Endothelial cell (in vitro differentiated cells): ENCODE measurements at places on chromosomes 6 and 20. TPM values are rescaled to one million over a fixed set of nuclear protein-coding genes. Genes with fewer than 3 reads are reported as not detected.

DNA sequence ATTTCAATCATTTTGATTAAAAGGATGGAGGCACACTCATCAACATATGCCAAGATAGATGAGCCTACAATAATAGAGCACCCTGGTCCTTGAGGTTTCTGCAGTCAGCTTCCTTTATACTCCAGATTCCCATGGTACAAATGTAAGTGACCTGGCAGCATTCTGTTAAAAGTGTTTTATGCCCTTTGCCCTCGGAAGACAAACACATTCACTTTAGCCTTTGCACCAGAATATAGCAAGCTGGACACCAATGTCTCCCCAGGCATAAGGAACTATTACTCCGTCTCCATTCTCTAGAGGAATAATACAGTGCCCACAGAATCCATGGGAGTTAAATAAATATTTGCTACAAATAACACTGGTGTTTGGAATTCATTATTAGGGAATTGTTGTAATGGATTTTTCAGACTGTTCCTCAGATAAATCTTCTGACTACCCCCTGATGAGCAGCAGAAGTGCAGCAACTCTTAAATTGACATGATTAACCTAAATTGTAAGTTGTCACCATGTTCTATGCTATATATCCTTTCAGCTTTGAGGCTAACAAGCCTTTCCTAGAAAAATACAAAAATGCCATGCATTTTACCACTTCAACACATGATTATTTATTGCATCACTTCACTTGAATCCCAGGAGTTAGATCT lies 340.2 kb downstream of the TBC1D32 start:
- DNase-seq, result no peak

DNA sequence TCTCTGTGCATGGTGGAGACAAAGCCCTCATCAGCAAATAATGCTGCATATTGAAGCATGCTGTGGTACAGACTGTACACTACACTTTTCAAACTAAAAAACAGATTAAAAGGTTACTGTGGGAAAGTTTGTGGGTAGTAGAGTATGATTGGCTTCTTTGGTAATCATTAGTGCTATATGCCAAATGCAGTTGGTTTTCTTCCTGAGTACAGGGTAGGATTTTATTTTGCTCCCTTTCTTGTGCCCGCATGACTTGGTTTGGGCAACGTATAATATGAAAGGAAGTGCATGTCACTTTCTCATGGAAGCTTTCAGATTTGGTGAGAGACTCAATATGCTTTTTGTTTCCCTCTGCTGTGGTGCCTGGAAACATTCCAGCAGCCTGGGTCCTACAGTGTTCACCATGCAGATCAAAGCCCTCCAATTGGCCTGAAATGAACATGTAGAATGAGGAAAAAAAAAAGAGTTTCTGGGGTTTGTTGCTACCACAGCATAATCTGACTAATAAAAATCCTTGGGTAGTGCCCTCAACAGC lies 270.7 kb upstream of the ADGRB3 start:
- no peak for DNase-seq

DNA sequence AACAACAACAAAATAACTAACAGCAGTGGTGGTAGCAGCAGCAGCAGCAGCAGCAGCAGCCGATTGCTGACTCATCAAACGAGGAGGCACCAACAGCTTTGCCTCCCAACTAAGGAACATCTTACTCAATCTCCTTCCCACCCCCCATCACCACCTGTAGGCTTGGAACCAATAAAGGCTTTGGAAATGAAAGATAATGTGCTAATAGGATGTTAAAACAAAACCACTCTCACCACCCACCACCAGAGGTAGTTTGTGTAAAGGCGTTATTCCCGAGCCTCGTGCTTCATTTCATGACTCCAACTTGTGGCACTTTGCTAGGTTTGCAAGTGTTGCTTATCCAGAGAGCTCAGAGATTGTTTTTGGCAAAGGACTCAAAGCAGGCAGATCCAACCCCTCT lies 346.5 kb downstream of the CD83 start:
- DNase-seq, result no peak

GRCh38 chr20:21096321-21097043 lies 9.7 kb downstream of the LINC00237 start:
- DNase-seq, result peak; percentile 37

DNA sequence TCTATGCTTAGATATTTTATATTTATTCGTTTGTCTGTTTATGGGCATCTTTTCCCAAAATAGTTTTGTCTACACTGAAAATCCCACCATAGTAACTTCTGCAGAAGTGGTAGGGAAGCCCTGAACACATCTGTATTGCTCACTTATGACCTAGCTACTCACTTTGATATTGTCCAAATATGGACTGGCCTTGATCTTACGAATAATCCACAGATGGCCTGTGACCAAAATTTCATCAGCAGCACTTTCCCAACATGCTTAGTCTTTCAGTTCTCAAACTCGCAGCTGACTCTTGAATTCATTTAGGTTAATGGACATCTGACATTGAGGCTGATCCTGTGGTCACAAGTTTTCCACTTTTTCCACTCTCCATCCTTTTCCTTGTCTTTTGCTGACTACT lies 80.8 kb upstream of the BEND3 start:
- DNase-seq, result no peak

- peak; percentile 21 for DNase-seq
Observed at GRCh38 chr6:163935158-163935762, 520.7 kb downstream of the QKI start.

DNA sequence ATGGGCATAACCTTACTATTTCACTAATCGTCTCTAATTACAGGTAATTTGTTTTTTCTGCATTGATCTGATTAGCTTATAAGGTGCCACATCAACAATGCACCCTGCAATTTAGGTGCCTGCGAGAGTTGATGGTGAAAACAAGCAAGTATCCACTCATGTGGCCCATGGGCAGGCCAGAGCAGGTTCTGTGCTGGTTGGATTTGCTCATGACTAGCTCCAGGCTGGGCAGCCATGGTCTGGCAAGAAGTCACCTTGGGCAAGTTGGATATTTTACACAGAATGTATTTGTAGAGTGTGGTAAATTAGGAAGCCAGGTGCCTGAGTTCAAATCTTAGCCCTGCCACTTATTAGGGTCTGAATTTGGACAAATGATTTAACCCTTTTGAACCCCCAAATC lies 25.3 kb downstream of the RAB44 start:
- no peak for DNase-seq

DNA sequence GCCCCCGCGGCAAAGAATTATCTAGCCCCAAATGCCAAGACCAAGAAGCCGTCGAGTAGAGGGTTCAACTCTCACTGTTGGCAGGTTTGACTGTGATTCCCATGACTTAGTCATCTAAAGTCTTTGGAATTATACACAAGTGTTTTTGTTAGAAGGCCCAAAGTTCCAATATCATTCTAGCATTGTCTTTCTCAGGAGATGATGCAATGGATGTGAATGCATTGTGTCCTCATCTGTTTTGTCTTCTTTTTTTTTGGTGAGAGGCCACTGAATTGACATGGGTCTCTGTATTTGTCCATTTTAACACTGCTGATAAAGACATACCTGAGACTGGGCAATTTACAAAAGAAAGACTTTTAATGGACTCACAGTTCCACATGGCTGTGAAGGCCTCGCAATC lies 290.5 kb upstream of the ZFP64 start:
- DNase-seq, result no peak

DNA sequence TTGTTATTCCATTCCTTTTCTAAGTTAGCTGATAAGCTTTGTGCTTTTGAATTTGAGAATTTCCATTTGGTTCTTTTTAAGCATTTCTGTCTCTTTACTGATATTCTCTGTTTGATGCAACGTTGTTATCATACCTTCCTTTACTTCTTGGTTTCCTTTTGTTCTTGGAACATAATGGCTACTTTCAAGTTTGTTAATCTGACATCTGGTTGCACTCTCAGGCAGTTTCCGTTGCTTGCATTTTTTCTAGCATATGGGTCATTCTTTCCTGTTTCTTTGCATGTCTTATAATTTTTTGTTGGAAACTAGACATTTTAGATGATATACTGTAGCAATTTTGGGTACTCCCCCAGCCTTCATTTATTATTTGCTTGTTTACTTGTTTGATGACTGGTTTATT lies 12.5 kb downstream of the CDC5L start:
- no peak for DNase-seq

- DNase-seq, result no peak
Observed at GRCh38 chr6:161152907-161153662, 120.8 kb downstream of the AGPAT4 start.

DNA sequence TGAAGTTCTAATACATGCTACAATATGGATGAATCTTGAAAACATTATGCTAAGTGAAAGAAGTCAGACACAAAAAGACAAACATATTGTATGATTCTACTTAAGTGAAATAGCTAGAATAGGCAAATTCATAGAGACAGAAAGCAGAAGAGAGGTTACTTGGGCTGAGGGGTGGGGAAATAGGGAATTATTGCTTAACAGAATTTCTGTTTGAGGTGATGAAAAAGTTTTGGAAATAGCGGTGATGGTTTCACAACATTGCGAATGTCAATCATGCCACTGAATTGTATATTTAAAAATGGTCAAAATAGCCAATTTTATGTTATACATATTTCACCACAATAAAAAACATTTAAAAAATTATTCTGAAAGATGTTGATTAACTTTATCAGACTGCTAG lies 6.1 kb downstream of the SLC26A8 start:
- no peak for DNase-seq

GRCh38 chr6:39239527-39240154 lies 10.4 kb upstream of the KCNK5 start:
- DNase-seq, result no peak

- peak; percentile 68 for DNase-seq
Observed at GRCh38 chr6:76876922-76877553, 586.3 kb downstream of the HTR1B start.

DNA sequence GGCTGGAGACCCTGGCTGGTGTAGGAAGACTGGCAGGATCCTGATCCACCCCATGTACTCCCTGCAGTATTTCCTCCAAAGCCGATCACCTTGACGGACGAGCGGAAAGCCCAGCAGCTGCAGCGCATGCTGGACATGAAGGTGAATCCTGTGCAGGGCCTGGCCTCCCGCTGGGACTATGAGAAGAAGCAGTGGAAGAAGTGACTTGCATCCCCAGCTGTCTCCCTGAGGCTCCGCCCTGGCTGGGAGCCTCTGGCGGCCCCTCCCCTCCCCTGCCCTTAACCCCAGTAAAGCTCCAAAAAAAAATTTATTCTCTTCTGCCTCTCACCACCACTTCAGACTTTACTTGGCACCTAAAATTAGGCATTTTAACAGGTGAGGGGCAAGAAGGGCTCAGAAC lies 7.0 kb downstream of the COX4I2 start:
- no peak for DNase-seq

DNA sequence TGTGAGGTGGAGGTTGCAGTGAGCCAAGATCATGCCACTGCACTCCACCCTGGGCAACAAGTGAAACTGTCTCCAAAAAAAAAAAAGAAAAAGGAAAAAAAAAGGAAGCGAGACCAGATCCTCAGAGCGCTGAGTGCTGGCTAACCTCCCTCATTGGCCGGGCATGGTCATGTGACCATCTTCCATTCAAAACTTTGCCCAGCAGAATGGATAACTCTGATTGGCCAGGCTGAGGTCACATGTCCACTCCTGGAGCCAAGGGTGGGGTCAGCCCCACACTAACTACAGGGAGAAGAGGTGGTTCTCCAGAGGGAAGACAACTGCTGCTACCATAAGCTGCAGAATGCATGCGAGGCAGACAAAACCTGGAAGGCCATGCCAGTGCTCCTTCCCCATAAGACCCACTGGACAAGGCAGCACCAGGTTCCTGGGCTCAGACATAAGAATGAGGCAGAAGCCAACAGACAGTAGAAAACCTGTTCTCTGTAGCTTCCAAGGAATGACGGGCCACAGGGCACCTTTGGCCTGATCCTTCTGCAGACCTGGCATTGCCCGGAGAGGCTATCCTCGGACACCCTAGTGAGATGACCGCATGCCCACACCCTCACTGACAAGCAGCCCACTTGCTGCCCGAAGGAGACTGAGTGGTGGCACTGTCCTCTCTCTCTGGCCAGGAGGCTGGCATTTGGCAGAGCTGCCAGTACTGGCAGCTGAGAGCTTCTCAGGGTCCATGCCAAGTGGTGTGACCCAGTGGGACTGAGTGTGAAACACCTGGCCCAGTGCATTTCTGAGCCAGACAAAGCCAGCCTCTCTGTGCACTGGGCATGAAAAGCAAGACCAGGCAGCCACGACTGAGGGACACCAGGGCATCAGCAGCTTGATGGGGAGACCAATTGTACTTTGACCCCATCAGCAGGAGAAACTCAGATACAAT lies 311.9 kb upstream of the SULF2 start:
- no peak for DNase-seq

DNA sequence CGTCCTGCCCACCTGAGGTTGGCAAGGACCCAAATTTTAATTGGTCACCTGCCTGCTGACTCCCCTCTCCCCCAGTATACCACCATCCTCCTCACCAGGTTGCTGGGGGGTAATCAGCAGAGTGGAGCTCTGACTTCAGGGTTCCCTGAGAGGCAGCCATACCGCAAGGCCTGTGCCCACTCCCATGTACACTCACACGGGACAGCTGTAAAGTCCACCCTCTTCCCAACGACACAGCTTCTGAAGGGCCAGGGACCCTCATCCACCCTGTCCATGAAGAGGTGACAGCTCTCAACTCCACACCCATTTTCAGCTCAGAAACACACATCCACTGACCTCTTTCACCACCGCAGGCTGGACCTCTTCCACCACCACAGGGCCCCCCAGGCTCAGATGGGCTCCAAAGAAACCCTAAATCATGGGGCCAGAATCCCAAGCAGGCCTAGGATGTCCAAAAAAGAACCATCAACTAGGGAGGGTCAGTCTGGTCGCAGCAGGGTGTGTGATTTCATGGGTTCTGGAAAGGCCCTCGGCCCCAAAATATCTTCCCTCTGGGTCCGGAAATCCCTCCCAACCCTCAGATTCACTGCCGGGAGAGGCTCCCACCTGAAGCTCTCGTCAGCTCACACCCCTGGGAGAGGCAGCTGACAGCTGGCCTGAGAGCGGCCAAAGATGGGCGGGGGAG lies 30.0 kb downstream of the TFEB start:
- DNase-seq, result no peak

DNA sequence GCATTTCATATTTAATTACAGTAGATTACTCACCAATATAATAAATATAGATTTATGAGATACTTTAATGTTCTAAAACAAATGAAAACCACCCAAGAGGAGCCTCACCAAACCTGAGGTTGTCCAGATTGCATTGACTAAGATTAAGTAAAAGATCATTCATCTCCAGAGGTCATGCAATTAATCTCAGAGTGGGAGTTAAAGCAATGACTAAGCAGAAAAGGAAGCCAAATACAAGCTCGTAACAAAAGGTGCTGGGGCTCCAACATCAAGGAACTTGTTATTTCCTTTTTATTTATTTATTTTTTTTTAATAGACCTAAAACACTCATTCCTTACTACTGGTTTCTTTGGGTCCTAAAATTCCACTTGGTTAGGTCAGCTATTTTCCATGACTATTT lies 57.7 kb downstream of the RSPO3 start:
- no peak for DNase-seq

- DNase-seq, result no peak
Observed at GRCh38 chr6:4858194-4859015, 82.2 kb downstream of the CDYL start.

- DNase-seq, result no peak
Observed at GRCh38 chr20:2626853-2627541, 25.4 kb upstream of the NOP56 start.

Gene FNDC11
- total RNA-seq, result 1.3 TPM

Gene CCDC170
- total RNA-seq, result 0.31 TPM

Gene BPIFA1
- total RNA-seq, result not detected

Gene PDYN
- not detected for total RNA-seq

Gene CEP162
- 14.3 TPM for total RNA-seq

Gene SLC22A7
- total RNA-seq, result not detected

Gene RNF182
- 2.7 TPM for total RNA-seq

Gene KCNS1
- total RNA-seq, result 0.10 TPM

Gene ISM1
- 23.8 TPM for total RNA-seq

Gene TMEM244
- not detected for total RNA-seq

Gene BPI
- total RNA-seq, result not detected

Gene HLA-G
- 0.41 TPM for total RNA-seq
